Right renal cortex interstitium (tissue), 3 donors: ENCODE measurements at places on chromosomes 3 and 15.

DNA sequence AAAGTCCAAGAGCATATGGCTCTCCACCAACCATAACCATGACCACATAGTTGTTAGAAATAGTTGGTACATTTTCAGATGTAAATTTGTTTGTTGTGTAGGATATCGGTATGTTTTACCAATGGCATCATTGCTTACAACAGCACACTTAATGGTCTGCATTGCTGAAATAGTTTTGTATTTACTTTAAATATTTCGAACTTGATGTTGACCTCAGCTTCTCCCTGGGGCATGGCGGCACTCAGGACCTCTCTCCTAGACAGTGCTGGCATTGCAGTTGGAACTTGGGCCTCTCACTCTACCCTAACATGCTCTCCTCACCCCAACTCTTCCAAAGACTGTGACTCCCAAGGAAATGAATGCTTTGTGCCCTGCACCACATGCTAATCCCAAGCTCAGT, 5.0 kb downstream of the SLC22A13 start:
- no peak for DNase-seq

DNA sequence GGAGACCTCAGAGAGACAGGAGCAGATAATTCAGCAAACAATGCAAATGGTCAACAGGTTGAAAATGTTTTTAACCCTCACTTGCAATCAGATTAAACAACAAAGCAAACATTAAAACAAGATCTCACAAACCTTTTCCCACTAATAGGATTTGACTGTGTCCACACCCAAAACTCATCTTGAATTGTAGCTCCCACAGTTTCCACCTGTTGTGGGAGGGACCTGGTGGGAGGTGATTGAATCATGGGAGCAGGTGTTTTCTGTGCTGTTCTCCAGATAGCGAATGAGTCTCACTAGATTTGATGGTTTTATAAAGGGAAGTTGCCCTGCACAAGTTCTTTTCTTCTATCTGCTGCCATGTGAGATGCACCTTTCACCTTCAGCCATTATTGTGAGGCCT, 1.3 kb upstream of the LYSMD4 start:
- no peak for DNase-seq

DNA sequence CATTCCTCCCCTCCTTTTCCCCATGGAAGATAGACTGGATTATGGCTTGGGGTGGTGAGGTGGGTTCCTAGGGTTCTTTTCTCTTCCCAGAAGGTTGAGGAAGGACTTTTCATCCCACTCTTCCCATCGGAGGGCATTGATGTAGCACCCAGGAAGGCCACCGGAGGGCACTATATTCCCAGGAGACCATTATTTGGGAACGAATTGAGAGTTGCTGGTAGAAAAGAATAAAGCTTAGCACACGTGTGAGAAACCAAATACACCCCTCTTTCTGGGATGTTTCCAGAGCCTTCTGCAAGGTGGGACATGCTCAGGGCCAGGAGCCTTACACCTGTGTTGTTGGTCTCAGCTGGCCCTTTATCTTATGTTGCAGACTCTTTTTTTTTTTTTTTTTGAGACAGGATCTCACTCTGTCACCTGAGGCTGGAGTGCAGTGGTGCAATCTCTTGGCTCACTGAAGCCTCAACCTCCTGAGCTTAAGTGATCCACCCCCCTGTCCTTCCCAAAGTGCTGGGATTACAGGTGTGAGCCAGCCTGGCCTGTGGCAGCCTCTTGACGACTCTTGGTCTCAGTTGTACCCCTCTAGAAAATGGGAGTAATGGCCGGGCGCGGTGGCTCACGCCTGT, 6.3 kb upstream of the CDC25A start:
- no peak for DNase-seq

GRCh38 chr3:70096376-70097066, 97.0 kb downstream of the SAMMSON start:
- DNase-seq, result no peak

DNA sequence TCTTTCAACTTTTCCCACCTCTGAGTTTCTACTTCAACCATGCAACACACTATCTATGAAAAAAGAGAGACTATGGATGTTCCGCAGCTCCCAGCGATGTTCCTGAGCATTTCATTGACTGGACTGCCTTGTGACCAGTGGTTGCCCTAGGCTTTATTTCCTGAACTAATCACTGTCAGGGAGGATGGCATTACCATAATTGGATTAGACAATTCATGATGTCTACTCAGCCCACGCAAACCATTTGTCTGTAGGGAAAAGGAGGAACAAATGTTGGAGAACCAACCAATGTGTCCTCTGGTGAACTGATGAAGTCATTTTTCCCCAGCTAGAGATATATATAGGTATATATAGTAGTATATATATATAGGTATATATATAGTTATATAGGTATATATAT, 229.3 kb upstream of the MCTP2 start:
- DNase-seq, result no peak

GRCh38 chr3:161221806-161222600, 892 bp downstream of the NMD3 start:
- DNase-seq, result no peak
